ENCODE measurements at places on chromosomes 13 and 19.

- DNase-seq: no peak
These were observed 102.0 kb downstream of the CACNA1A start for GRCh38 chr19:13404236-13404635.

DNA sequence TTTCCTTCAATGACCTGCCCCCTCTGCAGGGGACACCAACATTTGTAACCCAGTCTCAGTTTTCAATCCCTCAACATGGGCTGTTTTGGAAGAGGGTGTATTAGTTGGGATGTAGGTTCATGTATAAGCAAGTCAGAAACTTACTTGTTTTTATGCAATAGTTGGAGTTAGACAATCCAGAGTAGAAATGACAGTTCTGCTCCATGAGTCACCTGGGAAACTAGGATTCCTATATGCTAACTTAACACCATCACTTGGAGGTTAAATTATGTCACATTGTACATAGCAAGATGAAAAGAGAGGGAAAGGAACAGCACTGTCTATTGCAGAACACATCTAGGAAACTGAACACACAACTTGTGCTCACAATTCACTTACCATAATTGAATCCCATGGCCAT, 436.4 kb downstream of the RFC3 start:
- DNase-seq: no peak

DNA sequence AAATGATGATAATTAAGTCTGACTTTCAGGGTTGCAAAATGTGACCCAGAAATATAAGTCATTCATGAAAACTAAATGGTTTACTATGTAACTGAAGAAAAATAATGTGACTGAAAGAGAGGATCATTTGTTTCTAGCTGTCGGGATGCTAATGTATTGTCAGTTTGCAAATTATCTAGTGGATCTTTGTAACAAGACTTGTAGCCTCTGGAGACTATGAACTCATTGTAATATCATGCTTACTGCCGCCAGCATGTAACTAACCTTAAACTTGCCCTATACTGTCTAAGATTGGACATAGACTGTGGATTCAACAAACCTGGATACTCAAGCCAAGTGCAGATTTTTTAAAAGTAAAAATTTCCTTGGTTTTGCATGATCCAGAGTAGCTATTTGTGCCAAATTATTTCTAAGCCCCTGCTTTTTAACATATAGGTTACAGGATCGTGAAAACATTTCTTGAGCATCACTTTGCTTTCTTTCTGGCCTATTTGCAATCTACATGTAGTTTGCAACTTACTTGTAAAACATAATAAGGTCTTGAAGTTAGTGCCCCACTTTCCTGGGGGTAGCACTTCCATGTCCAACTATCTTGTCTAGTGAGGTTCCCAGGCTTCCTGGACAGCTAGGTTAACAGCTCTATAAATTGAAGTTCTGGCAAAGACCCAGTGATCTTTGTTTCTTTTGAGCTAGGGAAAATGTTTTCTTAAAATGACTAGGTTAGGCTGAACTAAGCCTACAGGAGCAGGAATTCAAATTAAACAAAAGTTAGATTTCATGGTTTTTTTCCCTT, 3.3 kb upstream of the POSTN start:
- no peak for DNase-seq

- no peak for DNase-seq
These were observed 106.8 kb downstream of the DHRS12 start for GRCh38 chr13:51697181-51697580.

DNA sequence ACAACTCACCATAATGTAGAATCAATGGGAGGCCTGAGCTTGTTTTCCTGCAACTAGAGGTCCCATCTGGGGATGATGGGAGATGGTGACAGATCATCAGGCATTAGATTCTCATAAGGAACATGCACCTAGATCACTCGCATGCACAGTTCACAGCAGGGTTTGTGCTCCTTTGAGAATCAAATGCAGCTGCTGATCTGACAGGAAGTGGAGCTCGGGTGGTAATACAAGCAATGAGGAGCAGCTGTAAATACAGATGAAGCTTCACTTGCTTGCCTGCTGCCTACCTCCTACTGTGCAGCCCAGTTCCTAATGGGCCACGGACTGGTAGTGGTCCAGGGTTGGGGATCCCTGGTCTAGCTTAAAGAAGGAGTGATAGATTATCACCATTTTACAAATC, 33.0 kb downstream of the KPNA3 start:
- DNase-seq: no peak

DNA sequence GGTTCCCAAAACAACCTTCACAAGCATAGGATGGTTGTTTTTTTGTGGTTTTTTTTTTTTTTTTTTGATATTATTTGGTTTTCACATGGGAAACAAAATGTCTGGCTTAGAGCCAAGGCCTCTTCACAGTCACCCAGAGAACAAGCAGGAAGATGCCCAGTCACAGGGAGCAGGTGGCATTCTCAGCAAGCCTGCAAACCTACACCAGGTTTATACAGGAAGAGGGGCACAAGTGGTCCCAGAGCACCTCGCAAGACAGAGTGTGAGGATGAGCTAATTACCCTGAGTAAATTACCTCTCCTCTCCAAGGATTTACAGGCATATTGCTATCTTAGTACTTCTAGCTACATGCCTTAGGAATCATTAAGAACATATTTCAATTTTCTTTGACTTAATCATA, 1375.6 kb downstream of the EFNB2 start:
- peak; percentile 40 for DNase-seq

DNA sequence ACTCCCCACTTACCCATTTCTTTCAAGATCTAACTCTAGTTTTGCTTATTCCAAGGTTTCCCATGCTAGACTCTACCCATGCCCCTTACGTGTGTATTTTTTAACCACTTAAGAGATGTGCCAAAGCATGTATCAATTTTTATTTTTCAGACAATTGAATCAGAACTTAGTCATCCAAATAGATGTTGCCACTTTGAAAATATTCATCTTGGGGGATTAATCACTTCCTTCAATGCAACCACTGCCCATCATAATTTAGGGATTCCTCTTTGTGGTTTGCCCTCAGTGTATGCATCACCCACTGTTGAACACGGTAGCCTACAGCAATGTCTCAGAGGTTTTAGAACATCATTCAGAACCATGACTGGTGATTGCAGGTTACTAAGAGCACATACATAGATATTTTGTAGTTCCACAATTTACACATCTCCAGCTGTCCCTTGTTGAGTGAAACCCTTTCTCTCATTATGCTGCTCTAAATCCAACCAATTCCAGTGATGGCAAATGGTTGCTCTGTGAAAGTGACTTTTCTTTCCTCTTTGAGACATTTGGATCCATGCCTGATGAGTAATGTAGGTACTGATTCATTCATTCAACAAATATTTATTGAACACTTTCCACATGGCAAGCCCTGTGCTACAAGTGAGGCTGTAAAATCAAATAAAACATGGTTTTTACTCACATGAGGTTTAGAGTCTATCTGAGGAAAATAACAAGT, 60.6 kb upstream of the SERP2 start:
- DNase-seq: no peak

- peak; percentile 85 for DNase-seq
These were observed at the start of gene ZNF283 for GRCh38 chr19:43826787-43827754. Gene ZNF283, plus strand, starts transcription at chr19:43827321. Its CDS starts 6,184 bp downstream, at chr19:43833505.

GRCh38 chr19:54379187-54379678, 14.5 kb upstream of the LAIR1 start:
- DNase-seq: no peak

- DNase-seq: no peak
These were observed 266.4 kb downstream of the ENOX1 start for GRCh38 chr13:43520351-43520750.

GRCh38 chr19:31037286-31037980, 311.8 kb downstream of the TSHZ3 start:
- DNase-seq: no peak

DNA sequence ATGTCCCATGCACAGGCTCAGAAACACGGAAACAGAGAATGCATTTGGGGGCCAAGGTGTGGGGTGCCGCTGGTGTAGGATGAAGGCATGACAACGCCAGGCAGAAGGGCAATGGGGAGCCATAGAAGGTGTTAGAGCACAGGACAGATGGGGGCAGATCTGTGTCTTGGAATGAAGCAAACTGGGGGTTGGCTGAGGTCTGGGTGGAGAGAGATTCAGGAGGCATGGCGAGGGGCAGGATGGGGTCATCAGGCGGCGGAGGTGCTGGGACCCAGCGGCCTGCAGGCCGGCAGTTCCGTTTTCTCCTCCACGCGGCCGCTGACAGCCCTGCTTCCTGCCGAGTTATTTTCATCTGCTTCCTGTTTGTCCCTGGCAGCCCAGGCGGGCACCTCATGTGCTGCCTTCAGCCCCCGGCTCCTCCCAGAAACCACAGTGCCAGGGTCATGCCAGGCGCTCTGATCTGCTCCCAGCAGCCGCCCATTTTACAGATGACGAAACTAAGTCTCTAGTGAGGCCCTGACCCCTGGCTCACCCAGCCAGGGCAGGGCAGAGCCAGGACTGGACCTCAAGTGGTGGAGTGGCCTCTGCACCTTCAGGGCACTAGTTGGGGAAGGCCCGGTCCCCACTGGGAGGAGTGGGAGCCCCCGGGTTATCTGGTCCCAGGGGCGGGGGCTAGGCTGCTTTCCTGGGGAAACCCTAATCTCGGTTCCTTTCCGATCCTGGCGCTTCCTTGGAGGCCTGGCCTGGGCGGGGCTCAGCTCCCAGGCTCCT, 2.2 kb downstream of the ARHGAP45 start:
- peak; percentile 96 for DNase-seq

DNA sequence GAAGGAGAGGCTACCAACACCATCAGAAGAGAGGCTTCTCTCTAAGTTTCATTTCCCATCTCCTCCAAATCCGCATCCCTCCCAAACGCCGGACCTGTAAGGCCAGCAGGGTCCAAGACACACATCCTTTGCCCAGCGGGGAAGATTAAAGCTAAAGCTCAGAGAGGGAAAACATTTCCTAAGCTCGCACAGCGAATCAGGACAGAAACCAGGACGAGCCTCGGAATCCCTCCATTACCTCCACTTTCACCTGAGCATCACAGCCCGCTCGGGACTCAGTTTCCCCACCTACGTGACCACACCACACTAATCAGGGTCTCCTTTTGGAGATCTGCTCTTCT, 711 bp upstream of the FOSB start:
- DNase-seq: no peak

DNA sequence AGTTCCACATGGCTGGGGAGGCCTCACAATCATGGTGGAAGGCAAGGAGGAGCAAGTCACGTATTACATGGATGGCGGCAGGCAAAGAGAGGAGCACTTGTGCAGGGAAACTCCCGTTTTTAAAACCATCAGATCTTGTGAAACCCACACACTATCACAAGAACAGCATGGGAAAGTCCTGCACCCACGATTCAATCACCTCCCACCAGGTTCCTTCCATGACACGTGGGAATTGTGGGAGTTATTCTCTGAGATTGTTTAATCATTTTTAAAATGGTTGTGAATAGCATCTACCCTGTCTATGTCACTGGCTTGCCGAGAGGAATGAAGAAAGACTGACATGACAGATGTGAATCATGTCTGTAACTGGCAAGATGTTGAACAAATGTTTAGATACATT, 301.7 kb downstream of the HS6ST3 start:
- DNase-seq: no peak

DNA sequence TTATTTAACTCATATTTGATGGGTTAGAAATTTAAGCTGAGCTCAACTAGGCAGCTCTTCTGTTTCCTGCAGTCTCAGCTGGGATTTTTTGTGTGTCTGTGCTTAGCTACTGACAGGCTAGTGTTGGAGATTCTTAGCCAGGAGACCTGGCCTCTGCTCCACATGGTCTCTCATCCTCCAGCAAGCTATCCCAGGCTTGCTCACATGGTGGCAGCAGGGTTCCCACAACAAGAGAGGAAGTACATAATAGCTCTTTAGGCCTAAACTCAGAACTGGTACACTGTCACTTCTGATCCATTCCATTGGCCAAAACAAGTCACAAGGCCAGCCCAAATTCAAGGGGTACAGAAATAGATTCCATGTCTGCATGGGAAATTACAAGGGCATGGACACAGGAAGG, 406.2 kb downstream of the SUCLA2 start:
- peak; percentile 2 for DNase-seq

DNA sequence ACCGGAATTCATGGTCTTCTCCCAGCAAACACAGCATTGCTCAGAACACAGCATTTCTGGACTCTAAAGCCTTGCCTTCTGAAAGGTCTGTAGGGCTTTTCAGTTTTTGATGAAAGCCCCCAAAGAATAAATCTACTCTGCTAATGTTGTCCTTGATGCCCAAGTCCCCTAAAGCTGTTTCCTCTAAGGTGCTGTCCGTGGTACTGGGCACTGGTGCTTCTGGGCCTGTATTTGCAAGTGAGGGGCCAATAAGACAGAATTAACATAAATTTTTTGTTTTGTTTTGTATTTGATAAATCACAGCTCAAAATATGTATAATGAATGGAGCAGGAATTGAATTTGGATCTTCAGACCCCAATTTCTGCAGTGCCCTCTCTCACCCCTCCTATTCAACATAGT, 12.1 kb upstream of the LGALS13 start:
- no peak for DNase-seq

- DNase-seq: no peak
These were observed 134.2 kb downstream of the MIPEP start for GRCh38 chr13:23754997-23755396.

GRCh38 chr19:12937093-12937926, 1.1 kb upstream of the CALR start:
- peak; percentile 68 for DNase-seq

GRCh38 chr13:33153421-33154404, 131.8 kb downstream of the STARD13 start:
- DNase-seq: no peak

DNA sequence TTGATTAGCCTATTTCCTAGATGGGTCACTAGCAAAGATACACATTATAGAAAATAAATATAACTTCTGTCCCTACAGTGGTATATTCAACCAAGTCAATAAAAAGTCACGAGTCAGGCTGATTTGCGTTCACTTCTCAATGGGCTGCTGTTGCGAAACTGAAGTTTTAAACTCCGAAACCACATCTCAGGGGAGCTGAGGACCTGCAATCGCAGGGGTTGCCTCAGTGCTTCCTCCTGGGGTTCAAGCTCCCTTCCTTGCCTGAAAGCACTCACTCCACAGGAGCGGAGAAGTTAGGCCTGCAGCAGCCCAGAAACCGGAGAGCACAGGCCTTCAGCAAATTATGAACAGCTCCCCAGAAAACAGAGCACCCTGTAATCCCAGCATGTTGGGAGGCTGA, 39.6 kb downstream of the RAB20 start:
- DNase-seq: no peak

DNA sequence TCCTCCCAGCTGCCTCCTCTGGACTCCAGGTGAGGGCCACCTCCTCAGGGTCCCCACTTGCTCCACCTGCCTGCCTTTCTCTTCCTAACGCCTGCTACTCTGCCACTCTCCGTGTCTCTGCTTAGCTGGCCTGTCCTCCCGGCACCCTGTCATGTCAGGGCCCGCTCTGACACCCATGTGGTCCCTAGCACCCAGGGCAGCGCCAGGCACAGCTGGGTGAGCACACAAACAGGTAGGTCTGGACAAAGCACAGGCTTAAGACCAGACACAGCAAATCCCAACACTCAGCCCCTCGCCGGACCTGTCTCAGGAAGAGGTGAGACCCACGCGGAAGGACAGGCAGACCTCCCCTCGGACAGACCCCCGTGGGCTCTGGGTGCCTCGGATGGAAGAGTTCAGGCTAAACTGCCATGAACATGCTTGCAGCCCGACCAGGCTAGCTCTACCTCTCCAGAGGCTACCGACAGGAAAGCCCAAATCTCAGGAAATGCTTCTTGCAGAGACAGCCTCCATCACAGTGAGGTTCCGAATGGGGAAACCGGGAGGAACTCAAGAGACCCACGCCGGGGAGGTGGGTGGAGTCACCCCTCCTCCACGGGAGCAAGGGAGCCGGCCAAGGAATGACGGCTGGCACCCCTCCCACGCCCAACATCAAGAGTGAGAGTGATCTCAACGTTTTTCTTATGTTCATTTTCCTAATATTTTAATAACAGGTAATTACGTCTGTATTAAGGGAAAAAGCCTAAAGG, 12.5 kb downstream of the ZNF787 start:
- no peak for DNase-seq

GRCh38 chr13:39957868-39958677, 302.6 kb downstream of the COG6 start:
- DNase-seq: peak; percentile 19

Data from RPMI8226 (cell line).